ENCODE measurements at places on chromosomes 6 and 20.

GRCh38 chr6:7672066-7673062 lies 53.5 kb upstream of the BMP6 start:
- DNase-seq, result no peak

GRCh38 chr6:166862978-166863530 lies 93.3 kb downstream of the RNASET2 start:
- no peak for DNase-seq

DNA sequence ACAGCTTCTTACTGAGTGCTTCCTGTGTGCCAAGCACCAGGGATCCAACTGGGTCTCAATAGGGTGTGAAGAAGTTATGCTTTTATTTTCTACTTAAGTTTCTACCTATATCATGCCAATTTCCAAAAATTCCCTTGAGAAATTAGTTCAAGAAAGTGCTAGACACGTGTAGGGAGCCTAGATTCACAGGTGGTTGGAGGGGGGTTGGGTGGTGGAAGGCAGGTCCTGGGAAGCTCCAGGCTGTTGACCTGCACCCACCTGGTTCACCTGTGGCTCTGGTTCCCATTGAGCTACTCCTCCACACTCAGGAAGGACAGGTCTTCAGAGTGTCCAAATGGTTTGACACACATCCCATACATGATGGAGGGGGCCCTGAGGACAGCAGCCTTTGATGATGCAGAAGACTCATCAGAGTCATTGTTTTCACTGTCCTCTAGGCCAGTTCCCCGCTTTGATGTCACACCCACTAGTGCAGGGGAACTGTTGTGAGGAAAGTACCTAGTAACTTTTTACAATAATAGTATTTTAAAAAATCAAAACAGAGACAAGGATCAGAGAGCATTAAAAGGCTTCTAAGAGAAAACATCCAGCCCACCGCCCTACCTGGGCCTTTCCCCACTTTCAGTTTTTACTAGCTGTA lies 39.8 kb upstream of the MYL9 start:
- no peak for DNase-seq

GRCh38 chr6:72704979-72705378 lies 83.1 kb downstream of the KCNQ5 start:
- no peak for DNase-seq

DNA sequence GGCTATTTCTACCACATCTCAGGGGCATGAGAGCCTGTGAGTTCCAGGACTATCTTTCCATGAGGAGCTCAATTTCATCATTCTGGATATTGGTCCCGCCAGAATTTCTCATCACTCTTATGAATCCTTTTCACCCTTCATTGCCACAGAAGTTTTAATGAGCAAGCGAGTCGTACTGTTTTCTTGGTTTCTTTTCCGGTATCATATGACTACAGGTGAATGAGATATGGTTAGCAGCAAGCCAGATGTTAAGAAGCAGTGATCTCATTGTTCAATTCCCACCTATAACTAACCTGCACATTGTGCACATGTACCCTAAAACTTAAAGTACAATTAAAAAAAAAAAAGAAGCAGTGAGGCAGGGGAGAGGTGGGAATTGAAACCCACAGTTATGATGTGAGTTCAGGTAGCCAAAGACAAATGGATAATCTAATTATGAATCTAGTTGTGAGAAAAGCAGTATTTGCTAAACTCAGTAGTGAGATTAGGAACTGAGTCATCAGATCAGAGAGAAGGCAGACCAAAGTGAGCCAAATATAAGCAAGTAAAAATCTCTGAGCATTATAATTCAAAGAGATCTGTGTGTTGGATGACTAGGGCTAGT lies 78.0 kb upstream of the ELOVL5 start:
- DNase-seq, result no peak

DNA sequence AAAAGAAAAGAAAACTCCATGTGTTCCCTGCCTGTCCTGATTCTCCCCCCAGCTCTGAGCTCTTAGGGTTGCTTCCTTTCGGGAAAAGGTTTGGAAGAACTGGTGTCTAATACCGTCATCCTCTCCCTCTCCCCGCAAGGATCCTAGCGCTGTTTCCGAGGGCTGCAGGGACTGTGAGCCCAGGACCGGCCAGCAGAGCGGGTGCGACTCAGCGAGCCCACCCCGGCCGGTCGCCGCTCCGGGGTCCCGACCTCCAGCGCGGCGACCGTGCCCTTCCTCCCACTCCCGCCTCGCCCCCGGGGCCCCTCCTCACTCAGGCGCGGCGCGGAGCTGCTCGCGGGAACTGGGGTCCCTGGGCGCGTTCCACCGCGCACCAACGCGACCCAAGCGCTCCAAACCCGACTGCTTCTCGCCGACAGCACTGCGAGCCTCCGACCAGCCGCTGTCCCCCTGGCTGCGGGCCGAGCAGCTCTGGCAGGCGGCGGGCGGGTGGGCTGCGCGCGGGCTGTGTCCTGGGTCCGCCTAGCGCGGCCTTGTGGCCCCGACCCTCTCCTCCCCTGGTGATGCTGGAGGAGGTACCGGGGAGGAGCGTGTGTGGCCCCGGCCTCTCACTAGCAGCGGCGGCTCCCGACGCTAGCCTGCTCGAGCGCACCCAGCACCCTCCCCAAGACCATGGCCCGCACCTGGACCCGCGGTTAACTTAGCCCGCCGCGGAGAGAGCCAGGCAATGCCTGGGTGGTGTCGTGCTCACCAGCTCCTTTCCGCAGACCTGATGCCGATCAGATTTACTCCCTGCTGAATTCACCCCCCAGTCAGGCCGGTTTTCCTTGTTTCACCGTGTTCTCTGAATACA lies at the start of gene PLA2G7:
Gene PLA2G7, minus strand, starts transcription at position 509 of the 853 bp plus-strand sequence. CDS start 12,484 bp downstream, outside the sequence.
- DNase-seq, result no peak

DNA sequence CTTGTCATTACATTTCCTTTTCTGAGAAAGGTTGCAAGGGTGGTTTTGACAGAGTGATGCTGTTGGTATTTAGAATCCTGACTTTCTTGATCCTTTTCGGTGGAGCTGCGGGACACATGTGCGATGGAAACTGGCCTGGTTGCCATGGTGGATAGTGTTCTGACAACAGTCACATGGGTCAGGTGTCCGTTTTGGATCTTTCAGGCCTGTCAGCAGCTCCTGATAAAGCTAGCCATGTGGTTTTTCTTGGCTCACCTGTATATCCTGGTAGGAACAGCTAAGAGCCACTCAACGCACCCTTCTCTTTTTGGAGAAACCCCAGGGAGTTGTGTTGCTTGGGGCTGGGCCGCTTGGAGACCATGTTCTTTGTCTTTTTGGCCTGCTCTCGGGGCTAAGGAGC lies 177.4 kb downstream of the MTFR2 start:
- DNase-seq, result no peak

DNA sequence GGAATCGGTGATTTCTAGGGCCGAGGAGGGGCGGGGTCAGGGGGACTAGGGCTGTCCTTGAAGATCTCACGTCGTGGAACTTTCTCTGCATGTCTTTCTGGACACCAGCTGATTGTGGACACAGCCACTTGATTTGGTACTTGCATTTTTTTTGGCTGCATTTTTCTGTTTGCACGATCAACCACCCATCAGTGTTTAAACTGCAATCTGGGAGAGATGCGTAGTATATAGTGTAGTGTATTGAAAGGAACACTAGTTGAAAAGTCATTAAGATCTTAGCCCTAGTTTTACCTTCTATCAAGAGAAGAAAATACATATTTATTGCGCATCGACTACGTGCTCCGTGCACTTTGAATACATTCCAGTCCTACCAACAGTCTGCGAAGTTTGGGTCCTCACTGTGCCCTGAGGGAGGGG lies 657 bp downstream of the NT5DC1 start:
- no peak for DNase-seq

DNA sequence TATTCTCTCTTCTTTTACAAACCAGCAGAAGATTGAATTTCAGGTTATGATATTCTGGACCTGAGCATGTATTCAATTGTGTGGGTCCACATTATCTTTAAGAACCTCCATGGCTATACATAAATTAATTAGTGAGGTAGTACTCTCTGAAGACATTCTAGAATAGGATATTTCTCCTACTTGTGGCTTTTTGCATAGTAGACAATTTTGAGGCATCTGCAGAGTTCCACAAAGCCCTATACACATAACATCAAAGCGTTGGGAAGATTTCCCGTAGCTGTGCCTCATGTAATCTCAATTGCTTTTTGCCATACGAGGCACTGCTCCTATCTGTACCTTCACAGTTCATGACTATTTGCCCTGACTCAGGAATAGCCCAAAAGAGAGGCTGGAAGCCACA lies 395.4 kb upstream of the RGS17 start:
- DNase-seq, result no peak

- DNase-seq, result no peak
These were observed 26.0 kb downstream of the RBM38 start for GRCh38 chr20:57417051-57417689.

GRCh38 chr20:20744170-20744725 lies 31.8 kb upstream of the RALGAPA2 start:
- DNase-seq, result no peak

DNA sequence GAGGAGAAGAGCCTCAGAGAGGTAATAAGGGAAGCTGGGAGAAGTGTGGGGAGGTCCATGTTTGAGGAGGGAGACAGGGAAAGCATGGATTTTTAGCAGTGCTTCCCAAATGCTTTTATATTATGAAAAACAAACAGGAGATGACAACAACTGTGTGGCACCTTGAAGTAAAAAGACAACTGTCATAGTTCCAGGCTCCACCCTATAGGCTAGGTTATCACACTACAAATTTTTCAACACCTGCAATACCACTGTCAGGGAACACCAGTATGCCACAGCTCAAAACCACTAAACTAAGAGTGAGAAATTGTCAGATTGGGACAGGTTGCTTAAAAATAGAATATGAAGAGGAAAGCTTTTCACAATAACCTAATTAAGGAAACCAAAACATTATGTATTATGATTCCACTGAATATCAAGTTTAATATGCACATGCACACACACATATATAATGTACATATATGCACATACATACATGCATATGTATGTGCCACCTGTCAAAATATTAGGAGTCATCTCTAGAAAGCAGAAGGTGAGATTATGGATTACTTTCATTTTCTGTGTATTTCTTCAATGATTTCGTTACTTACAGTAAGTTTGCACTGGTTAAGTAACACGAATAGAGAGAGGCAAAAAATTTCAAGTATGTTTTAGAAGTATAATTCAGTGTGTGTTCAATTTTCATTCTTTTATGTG lies 261.2 kb downstream of the PTPRK start:
- no peak for DNase-seq

- DNase-seq, result no peak
These were observed 360.0 kb downstream of the CD83 start for GRCh38 chr6:14477559-14477958.

GRCh38 chr6:111609028-111609820 lies 3.5 kb upstream of the TRAF3IP2 start:
- no peak for DNase-seq

GRCh38 chr20:54291339-54292010 lies 83.6 kb downstream of the PFDN4 start:
- DNase-seq, result no peak

- DNase-seq, result no peak
These were observed 122.7 kb upstream of the RIPOR2 start for GRCh38 chr6:25058441-25058840.

GRCh38 chr6:4554645-4555044 lies 221.6 kb upstream of the CDYL start:
- DNase-seq, result no peak

DNA sequence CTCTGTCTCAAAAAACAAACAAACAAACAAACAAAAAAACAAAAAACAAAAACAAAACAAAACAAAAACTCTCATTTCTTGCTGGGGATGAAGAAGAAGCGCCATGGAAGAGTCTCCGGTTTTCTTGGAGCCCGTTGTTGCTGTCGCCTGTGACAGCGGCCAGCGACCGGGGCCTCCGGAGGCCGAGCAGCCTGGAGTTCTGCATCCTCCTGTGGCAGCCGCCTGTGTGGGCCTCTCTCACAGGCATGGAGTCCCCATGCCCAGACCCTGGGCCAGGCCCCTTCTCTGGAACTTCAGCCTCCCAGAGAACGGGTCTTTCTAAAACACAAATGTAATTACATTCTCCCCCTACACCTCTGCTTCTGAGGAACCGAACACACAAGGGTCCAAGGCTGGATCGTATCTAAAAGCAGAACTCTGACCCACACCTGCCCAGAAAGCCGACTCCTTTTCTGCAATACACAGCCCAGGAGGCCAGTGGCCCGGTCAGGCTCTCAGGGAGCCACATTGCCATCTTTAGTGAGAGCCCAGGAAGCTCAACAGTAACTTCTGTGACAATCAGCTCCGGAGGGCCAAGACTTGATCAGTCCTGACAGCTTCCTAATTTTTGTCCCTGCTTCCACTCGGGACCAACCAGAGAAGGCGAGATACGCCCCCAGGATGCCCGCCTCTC lies 18.5 kb downstream of the DACT2 start:
- no peak for DNase-seq

DNA sequence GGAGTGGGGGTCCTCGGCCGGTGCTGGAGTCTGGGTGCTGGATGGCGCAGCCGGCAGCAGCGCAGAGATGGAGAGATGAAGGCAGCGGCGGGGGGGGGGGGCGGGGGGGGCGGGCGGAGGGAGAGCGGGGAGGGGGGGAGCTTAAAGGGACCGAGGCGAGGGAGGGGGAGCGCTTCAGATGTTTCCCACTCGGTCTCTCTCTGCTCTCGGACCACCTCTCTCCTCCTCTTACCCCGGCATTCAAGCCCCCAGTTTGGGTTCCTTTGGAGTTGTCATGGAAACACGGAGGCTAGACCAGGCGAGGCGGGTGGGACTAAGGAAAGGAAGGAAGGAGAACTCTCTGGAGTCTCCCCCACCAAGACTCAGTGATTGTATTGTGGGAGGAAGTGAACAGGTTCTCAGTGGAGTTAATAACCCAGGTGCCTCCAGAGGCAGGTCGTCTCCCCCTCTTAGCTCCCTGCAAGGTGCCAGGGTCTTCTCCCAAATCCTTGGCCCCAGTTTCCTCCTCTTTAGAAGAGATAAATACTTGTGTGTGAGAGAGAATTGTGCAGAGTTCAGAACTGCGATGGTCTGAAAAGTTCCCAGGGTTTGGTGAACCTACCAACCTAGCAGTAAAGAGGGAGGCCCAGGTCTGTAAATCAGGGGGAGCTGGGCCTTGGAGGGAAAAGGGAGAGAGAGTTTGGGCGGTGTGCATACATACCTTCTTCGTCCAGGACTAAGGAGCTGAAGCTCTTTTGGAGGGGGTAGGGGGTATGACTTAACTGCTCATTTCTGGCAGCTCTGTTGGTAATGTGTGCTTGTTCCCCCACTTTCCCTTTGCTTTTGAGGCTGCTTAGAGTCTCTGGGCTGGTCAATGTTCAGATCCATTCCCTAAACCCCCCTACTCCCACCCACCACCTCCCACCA lies at the start of gene PRRT1:
Gene PRRT1, minus strand, starts transcription at position 77 of the 906 bp plus-strand sequence. CDS start 112 bp downstream, outside the sequence.
- DNase-seq, result no peak

- no peak for DNase-seq
These were observed 95.6 kb downstream of the UST start for GRCh38 chr6:148842296-148843019.

- no peak for DNase-seq
These were observed 26.7 kb upstream of the PDE10A start for GRCh38 chr6:165689699-165690098.

GRCh38 chr20:47499053-47499452 lies 2.6 kb upstream of the NCOA3 start:
- no peak for DNase-seq

- no peak for DNase-seq
These were observed 62.9 kb downstream of the SCAND1 start for GRCh38 chr20:35891375-35891774.

DNA sequence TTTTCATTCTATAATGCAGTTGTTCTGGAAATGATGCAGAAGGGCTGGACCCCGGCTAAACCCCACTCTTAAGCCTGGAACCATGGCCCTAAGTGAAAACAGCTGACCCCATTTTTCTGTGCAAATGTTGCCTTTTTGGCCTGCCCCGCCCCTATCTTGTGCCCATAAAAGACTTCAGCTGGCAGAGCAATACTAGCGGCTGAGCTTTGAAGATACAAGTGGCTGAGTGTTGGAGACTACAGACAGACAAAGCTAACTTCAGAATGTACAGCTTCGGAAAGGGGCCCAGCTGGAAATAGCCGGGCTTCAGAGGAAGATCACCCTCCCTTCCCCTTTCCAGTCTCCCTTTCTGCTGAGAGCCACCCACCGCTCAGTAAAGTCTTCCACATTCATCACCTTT lies 258.6 kb upstream of the SPTLC3 start:
- no peak for DNase-seq
